ENCODE measurements at places on chromosomes 5 and 9.

DNA sequence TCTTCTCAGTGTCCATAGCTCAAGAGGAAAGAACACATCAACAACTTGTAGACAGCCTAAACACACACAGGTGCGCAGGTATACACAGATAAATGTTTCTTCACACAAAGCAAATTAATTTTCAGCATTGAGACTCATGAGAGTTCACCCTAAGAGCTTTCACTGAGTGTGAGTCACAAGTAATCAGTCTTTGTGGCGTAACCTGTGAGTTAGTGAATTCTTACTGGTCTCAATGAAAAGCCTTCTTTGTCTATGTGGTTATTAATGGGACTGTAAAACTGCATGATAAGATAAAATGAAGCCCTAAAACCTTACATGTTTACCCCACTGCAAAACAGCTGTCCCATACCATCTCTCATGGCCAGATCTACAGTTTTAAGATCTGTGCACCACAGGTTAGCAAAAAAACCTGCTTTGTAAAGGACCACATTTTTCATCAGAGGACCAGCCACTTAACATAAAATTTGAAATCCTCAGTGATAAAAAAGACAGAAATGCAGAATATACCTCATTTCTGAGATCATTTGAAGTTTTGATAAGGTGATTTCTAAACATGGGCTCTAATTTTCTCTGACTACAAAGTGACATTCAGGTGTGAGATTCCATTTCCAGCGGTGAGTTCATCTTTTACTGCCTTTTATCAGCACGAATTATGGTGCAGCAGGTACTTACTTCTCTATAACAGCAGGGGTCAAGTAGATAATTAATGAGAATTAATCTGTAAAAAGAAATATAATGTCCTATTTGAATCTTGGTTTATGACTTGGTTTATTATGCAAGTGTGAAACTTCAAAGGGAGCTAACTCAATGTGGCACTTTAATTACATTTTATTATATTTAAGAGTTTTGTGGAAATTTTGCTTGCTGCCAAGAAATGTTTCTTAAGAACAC, 335.7 kb upstream of the PIK3R1 start:
- DNase-seq = no peak

DNA sequence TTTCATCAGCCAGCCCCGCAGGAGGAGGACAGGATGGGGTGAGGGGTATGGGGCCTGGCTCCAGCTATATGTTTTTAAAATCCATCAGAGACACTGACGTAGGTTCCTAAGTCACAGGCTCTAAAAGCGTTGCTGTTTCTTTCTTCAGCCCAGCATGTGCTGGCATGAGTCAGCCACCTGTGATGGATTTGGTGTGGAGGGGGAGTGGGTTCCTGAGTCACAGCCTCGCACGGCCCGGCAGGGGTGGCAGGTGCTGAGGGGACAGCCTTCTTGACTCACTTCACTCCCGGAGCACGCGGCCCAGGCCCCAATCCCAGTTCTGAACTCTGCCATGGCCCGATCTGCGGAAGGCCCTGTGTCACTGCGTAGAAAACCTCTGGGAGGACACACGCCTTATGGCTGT, 38.8 kb upstream of the RPL26L1 start:
- DNase-seq = no peak

DNA sequence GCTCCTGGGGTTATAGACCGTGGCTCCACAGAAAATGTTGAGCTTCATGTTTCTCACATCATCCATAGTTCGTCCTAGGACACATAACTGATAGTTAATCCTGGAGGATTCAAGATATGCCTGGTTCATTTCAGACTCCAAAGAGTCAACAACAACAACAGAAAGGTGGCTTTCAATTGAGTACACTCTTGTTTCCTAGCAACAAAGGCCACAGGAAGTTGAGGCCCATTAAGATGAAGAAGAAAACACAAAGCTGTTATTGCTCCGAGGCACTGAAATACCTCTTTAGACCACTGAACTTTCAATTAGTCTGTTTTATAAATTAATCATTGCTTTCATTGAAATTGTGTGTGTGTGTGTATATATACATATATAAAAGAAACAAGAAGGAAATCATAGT, 154.5 kb downstream of the YIPF5 start:
- DNase-seq = no peak

GRCh38 chr5:3265131-3265885, 330.3 kb upstream of the IRX1 start:
- peak; percentile 23 for DNase-seq

GRCh38 chr5:99437986-99438385, 509.2 kb upstream of the CHD1 start:
- DNase-seq = no peak
